ENCODE measurements at places on chromosomes 1 and 21.

DNA sequence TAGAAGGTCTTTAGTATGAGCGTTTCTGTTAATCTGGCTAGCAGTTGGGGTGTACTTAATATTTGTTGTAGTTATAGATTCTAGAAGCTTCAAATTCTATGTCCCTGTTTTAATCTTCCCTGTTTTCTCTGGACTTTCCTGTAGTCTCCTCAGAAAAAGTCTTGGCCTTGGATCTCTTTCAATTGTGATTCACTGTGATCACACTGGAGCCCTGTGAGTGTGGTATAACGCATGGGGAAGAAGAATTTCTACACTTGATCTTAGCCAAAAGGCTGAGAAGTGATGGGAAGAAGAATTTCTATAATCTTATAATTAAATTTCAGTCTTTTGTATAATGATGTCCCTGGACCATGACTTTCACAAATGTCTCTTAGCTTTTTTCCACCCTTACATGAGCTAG is 36.7 kb upstream of the COP1 start:
- DNase-seq: no peak

DNA sequence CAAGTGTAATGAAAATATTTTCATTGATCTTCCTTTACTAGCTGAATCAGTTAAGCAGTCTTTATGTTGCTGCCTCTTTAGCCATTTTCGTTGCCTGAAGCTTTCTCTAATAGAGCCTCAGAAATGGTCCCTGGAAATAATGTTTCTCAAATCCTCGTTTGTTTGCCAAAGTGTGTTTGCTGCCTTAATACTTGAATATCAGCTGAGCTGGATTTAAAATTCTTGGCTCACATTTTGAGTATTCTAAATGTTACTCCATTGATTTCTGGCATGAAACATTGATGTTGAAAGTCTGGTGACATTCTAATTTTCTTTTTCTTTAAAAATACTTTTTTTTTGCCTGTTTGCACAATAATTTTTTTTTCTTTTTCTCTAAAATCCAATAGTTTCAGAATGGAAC is 84.6 kb upstream of the SERBP1 start:
- DNase-seq: no peak

GRCh38 chr1:26384076-26384475 is 11.5 kb upstream of the ZNF683 start:
- no peak for DNase-seq

DNA sequence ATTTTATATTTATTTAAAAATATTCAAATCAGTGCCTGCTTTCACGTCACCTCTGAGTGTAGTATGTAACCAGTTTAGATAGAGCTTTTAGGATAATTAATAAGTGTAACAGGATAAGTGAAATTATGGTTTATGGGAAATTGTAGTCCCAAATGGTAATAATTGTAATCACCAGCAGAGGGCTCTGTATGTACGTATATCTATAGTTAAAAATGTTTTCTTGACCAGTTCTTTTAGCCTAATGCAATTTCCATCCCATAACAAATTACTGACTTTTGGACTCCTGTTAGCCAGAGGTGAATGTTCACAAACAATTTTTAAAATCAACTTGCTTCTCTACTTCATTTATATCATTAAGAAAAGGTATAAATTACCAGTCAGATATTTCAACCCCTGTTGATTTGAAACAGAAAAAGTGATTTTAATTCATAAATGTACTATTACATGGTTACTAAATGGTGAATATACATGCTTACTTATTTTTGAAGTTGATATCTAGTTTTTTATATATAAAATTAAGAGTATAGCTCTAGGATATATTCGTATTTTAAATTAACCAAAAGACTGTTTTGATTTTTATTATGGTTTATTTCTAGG is 25.3 kb downstream of the SLC30A7 start:
- DNase-seq: no peak

DNA sequence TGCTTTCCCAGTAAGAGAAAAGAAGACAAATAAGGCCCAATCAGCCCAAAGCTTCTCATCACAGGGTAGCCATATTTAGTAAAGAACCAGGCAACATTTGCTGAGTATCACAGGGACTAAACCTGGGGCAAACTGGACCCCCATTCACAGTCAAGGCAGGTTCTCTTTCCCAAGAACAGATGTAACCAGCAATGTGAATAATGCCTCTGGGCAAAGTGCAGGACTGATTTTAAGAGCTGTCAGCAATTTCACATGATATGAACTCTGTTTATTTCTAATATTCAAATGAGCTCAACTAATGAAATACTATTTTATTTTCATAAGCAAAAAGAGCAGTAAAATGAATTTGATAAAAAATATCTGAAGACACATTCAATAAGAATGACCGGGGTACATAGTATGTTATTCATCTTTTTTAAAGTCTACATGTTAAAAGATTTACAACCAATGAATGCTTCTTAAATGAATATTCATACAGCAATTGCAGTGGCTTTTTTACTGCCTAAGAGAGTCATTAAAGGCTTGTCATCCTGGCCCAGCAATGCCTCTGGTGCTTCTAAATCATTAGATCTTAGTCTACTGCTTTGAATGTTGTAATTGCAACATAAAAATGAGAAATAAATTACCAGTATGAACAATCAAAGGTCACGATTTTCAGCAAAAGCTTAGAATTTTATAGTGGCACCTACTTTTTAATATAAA is 308.8 kb downstream of the SMYD3 start:
- DNase-seq: no peak

DNA sequence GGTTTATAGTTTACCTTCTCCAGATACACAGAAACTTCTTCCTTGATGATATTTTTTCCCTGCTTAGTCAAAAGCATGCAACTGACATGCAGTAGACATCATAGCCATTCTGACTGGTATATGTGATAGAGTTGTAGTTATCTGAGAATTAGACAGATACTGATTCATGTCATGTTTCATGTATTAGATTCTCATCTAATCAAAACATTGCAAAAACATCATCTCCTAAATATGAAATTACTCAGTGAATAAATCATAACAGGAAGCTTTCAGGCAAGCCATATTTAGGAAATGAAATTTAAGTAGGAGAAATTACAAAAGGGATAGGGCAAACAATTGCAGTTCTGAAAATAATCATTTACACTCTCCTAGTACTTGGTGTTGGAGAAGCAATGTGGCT is 38.4 kb upstream of the ASB17 start:
- no peak for DNase-seq

- DNase-seq: no peak
Measured at GRCh38 chr1:203701606-203702005, 63.4 kb upstream of the LAX1 start.

GRCh38 chr1:14610761-14611160 is 12.3 kb downstream of the KAZN start:
- no peak for DNase-seq

DNA sequence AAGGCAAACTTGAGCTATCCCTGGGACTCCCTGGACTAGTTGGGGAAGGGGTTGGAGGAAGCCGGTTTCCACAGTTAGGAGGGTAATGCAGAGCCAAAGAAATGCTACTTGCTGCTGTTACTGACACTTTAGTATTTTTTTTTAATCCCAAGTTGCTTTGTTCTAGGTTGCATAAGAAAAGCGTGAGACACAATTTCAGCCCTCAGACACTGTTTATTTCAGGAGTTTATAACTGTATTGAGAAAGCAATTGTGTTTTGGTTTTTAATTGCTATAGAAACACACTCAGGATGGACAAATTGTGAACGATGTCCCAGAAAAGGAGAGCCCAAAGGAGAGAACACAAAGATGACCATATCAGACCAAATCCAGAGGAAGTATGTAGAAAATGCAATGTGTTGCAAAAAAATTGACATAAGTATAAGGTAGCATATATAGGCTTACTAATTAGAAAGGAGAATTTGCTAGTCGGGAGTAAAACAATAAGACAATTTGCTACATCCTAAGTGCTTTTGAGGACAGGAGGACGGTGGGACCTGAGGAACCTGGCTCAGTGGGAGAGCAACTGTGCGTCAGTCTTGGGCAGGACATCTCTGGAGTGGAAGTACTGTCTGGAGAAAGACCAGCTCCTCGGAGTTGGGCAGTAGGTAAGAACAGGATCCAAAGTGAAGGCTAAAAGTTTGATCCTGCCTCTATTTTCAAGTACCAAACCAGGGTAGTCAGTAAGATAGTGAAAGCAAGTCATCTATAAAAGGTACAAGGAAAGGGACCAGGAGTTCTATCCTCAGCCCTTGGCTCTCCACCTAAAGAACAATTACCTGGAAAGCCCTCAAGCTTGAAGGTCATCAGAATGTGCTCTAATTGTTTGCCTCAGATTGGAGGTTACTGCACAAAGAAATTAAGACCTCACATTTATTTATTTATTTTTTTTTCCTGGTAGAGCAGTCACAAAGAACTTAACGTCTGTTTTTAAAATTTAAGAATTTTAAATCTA is 39.9 kb downstream of the DIPK1A start:
- DNase-seq: no peak

- DNase-seq: no peak
Measured at GRCh38 chr1:70248729-70249128, 27.5 kb downstream of the SRSF11 start.

- no peak for DNase-seq
Measured at GRCh38 chr1:94501935-94502334, 39.6 kb downstream of the F3 start.

DNA sequence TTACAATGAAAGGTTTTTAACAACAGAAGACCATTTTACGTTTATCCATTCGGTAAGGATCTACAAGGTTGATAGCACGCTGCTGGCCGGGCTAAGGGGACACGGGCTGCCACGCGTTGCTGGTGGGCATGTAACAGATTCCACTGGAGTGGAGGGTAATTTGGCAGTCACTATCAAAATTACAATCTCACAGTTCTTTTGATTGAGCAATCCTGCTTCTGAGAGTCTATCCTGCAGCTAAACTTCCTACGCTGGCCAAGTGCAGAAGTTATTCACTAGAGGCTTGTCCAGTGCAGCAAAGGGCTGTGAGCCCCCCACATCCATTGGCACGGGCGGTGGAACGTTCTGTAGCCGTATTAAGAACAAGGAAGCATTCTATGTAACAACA is 61.8 kb downstream of the DISP3 start:
- no peak for DNase-seq

GRCh38 chr21:14557413-14557812 is 11.3 kb upstream of the SAMSN1 start:
- DNase-seq: no peak

DNA sequence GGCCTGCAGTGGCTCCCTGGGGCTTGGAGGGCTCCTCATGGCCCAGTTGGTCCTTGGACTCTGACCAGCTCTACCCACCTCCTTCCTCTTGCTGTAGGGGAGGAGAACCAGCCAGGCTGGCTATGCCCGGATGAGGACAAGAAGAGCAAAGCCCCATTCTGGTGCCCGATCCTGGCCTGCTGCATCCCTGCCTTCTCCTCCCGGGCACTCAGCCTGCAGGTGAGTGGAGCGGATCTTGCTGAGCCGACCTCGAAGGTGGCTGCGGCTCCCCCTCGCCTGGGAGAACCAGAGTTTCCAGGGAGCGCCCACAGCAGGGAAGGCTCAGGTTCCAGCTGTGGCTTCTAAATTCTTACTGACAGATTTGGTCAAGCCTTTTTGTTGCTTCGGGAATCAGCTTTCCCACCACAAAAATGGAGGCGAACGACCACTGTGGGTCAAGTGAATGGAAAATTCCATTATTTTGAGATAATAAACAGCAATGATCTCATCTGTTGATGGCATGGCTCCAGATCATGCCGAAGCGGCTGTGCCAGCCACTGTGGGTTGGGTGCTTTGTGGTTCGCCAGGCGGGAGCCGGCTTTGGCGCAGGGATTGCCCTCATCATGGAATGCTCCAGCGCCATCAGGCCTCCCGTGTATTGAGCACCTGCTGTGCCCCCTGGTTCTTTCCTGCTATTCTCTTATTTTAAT is 106.5 kb upstream of the ACTL8 start:
- DNase-seq: no peak

GRCh38 chr1:100440075-100440809 is 87.9 kb downstream of the CDC14A start:
- DNase-seq: no peak

- peak; percentile 85 for DNase-seq
Measured at GRCh38 chr1:201649761-201650622, 111.1 kb downstream of the NAV1 start.

- no peak for DNase-seq
Measured at GRCh38 chr1:46749404-46749803, 30.5 kb upstream of the EFCAB14 start.

DNA sequence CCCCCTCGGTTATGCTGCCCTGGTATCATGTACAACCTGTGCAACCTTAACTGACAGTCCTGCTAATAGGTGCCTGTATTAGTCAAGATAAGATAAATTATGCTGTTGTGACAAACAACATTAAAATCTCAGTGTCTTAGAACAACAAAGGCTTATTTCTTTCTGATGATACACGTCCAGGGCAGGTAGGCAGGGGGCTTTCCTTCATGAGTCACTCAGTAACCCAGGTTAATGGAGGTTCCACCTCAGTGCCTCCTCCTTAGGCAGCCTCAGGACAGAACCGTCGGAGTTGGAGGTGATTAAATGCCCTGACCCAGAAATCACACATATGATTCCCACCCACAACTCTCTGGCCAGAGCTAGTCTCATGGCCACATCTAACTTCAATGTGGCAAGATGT is 94.6 kb upstream of the CASZ1 start:
- DNase-seq: no peak

Data from left hindlimb (tissue), 1 donor.